Stimulated activated CD4-positive, alpha-beta T cell treated with anti-CD3 and anti-CD28 coated beads, Interleukin-1b, Interleukin-23, amount 100 ng/mL, for 48 hours (primary cell): ENCODE measurements at places on chromosomes 2 and 18.

- no peak for DNase-seq
Observed at GRCh38 chr2:171244466-171244969, 83.8 kb upstream of the TLK1 start.

- DNase-seq, result no peak
Observed at GRCh38 chr2:14516844-14517243, 115.7 kb upstream of the LRATD1 start.

- DNase-seq, result no peak
Observed at GRCh38 chr2:166994588-166995336, 106.5 kb downstream of the XIRP2 start.

GRCh38 chr2:162821176-162821575 lies 17.4 kb downstream of the KCNH7 start:
- DNase-seq, result no peak

DNA sequence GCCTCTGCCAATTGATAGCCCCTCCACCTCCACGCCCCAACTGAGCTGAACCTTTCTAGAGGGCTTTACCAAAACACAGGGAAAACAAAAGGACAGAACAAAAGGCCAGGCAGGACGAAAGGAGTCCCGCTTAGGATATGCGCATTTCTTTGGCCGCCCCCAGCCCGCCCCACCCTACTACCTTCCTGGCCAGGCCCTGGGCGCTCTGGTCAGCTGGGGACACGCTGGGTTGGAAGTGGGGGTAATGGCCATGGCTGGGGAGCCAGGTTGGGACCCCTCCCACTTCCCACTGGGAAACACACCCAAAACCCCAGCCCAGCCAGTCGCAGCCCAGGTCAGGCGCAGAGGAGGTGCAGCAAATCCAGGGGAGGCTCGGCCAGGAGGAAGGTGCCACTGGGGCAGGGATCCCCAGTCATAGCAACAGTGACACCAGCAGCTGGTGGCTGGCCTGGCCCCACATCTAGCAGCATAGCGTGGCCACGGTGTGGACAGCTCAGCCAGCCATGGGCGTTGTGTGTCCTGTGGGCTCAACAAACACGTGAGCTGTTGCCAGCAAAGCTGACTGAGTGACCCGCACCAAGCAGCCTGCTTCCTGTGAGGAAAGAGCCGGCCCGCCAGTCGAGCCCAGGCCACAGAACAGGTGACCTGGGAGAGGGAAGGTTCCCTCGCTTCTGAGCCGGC lies 24.6 kb upstream of the B3GNT7 start:
- DNase-seq, result no peak

GRCh38 chr2:84201158-84201557 lies 257.9 kb downstream of the SUCLG1 start:
- no peak for DNase-seq

GRCh38 chr2:49755777-49756176 lies 601.5 kb upstream of the FSHR start:
- DNase-seq, result no peak

DNA sequence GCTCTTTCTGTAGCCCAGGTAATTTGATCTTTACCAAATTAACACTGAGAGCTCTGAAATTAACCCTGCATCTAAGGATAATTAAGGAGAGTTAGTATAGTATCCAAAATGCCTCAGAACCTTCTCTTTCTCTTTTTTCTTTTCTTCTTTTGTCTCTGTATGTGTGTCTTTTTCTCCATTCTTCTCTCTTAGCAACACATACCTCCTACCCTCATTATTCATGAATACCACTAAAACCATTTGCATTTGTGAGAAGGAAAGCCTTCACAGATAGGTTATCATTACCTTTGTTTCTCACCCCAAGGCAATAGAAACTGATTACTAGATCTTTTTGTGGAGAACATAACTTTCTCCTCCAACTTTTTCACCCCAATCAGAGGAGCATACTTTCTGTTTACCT lies 376.5 kb upstream of the NXPH2 start:
- DNase-seq, result no peak

- DNase-seq, result no peak
Observed at GRCh38 chr2:178912416-178913048, 105.3 kb upstream of the TTN start.

DNA sequence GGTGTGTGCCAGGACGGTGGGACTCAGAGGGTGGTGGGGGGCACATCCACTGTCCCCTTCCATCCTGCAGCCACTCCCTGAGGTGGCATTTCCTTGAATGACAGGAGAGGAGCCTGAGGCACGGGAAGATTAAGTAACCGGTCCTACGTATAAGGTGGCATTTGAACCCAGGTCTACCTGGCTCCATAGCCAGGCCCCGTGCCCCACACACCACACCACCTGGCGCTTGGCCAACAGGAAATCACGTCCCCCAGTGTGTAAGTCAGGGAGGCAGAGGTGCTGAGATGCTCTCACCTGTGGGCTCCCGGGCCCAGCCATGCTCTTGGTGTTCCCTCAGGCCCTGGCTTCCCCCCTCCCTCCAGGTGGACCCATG lies 53.7 kb downstream of the HPCAL1 start:
- no peak for DNase-seq

DNA sequence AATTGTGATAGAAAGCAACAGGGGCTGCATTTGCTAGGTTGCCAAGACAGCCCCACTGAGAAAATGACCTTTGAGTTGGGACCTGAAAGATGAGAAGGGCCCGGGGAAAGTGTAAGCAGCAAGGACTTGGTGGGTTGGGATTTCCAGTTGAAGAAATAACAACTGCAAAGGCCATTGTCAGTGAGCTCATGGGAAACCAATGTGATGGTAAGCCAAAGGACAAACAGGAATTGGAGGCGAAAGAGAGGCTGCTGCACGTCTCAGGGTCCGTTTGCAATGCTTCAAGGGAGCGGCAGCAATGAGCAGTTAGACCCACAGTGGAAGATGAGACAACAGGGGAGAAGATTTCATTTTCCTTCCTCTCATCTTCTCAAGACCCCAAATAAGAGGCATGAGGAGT lies 51.5 kb upstream of the RGPD4 start:
- DNase-seq, result no peak

DNA sequence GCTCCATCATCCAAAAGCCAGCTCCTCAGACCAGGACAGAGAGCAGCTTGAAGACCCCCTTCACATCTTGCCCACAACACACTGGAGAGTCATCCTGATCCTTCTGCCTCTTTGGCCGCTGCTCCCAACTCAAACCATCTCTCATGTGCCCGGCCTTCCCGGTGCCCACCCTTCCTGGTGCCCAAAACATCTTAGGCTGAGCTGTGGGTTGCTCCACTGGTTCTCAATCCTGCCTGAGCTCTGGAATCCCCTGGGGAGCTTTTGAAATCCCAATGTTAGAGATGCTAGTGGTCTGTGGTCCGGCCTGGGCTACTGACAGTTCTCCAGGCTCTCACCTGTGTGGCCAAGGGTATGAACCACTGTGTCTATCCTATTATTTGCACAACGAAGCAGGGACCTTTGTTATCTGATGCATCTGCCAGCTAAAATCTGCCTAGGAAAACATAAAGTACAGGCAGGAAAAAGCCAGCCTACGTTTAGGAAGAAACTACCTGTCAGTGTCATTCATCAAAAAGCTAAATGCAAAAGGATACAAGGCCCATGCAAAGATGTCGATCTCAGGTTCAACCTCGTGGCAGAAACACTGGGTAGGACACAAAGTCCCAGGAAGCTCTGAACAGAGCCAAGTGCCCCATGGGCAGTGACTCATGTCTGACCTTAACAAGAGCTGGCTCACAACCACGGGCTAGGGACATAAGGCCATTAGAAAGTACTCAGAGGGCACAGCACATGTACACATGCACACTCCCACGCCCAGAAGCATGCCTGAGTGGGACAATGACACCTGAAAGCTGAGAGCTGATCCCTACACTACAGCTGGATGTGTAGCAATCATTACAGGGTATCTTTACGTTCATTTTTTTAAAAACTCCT lies 30.8 kb downstream of the TBC1D8 start:
- no peak for DNase-seq

- no peak for DNase-seq
Observed at GRCh38 chr2:120456867-120457266, 110.9 kb downstream of the INHBB start.

DNA sequence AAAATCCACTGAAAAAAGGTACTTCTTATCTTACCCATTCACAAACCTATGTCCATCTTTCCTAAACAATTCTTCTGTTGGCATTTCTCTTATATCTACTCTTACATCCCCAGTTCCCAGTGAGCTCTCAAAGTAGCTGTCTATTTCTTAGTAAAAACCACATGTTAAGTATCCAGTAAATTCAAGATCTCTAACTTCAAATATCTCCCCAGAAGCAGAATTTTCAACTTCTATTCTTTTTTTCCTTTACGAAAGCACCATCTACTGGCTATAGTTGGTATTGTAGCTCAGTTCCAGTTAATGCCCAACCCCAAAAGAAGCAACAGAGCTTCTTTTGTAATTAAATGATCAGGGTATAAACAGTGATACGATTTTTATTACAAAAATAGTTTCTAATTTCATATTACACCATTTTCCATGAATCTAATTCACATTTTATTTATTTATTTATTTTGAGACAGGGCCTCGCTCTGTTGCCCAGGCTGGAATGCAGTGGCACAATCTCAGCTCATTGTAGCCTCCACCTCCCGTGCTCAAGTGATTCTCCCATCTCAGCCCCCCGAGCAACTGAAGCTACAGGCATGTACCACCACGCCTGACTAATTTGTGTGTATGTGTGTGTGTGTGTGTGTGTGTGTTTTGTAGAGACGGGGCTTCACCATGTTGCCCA lies 28.5 kb downstream of the HRH4 start:
- no peak for DNase-seq

DNA sequence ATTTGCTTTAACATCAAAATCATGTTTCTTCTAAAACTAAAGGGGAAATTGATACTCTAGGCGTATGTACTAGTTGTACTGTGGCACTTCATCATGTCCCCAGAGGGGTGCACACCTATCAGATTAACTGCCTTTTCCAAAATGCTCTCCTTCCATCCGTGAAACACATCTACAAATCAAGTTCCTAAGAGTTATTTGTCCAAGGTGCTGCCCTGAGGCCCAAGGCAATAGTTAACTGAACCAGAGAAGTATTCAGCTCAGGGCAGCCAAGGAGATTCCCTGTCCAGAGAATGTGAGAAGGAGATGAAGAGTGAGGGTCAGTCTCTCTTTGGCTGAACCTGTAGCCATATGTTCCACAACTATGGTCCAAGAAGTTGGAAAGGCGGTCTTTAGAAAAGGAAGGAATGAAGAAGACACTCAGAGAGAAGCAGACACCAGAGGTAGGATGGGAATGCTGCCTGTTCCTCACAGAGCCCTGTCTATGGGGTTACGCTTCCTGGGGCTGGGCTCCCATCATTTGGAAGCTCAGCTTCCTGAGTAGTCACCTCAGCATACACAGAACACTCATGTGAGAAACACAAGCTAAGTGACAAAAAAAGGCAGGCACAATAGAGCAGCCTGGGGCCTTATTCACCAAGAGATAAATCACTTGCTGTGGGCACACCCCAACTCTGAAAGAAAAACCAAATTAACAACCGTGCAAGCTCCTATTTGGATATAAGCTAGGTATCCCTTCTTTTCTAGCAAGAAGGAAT lies 55.6 kb downstream of the ANKRD44 start:
- no peak for DNase-seq

DNA sequence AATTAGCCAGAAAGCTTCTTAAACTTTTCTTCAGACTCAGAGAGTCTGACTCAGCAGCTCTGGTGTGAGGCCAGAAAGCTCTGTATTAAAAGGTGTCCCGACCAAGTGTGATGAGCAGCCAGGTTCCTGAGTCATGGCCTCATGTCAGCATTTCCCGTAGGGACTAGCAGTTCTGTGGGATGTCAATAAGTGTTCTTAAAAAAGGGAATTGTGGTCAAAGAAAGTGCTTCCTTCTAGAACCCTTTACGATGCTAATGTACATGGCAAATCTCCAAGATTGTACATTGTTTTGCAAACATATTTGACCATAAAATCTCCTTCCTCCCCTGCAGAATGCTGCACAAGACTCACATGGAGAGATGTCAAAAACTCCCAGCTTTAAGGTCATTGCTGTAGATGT lies 80.1 kb downstream of the PLA2R1 start:
- DNase-seq, result no peak

DNA sequence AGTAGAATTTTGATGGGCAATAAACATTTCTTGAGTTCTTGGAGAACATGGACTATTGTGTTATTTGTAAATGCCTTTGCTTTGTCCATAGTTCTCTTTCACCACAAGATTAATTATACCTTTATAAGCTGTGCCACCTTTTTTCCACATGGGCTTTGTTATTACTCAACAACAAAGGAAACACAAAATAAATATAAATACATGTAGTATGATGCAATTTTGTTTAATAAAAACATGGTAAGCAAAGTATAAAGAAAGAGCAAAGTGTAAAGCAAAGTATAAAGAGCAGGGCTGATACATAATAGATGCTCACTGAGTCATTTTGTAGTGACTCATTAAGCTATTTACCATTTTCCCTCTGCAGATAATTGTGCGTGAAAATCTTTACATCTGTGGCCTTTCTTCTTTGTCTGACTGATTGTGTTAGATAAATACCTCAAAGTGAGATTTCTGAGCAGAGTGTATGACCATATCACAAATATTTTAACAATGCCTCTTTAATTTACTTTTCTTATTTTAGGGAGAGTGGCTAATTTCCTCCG lies 80.9 kb downstream of the CERS6 start:
- DNase-seq, result no peak
